ENCODE measurements at places on chromosomes 3 and 15. TPM values are rescaled to one million over a fixed set of nuclear protein-coding genes. Genes with fewer than 3 reads are reported as not detected.

TGM4 gene
- not detected for total RNA-seq

GRCh38 chr3:159773706-159774105 is 214.9 kb upstream of the IL12A start:
- DNase-seq, result no peak

- no peak for DNase-seq
Observed at GRCh38 chr15:53830707-53831386, 71.4 kb upstream of the WDR72 start.

DNA sequence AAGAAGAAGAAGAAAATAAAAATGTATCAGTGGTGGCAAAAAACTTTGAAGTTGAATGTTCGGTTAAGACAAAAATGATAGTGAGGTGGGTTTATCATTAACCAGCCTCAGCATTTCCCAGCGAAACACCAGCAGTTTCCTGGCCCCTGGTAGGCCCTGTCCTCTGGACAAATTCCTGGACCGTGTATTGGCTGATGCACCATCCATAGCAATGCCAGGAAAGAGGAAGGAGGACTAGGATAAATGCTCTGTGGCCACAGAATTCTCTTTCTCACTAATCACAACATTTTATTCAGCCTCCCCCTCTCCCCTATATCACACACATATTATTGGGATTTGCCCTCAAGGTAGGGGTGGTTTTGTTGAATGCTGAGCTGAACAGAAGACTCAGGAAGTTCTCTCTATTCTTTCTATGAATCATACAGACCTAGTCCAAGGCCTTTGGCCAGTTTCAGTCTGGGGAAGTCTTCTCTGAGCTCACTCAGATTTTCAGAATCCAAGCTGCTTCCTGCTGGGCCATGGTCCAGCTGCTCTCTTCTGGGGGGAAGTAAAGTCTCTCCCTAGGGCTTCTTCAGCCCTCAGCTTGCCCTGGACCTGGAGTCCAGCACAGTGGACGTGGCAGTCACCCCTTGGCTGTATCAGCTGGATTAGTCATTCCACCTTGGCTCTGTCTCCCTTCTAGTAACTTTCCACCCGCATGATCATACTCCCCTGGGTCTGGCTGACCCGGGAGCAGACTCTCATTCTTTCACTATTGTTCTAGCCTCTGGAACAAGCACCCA is 27.6 kb downstream of the SLC28A1 start:
- no peak for DNase-seq

DNA sequence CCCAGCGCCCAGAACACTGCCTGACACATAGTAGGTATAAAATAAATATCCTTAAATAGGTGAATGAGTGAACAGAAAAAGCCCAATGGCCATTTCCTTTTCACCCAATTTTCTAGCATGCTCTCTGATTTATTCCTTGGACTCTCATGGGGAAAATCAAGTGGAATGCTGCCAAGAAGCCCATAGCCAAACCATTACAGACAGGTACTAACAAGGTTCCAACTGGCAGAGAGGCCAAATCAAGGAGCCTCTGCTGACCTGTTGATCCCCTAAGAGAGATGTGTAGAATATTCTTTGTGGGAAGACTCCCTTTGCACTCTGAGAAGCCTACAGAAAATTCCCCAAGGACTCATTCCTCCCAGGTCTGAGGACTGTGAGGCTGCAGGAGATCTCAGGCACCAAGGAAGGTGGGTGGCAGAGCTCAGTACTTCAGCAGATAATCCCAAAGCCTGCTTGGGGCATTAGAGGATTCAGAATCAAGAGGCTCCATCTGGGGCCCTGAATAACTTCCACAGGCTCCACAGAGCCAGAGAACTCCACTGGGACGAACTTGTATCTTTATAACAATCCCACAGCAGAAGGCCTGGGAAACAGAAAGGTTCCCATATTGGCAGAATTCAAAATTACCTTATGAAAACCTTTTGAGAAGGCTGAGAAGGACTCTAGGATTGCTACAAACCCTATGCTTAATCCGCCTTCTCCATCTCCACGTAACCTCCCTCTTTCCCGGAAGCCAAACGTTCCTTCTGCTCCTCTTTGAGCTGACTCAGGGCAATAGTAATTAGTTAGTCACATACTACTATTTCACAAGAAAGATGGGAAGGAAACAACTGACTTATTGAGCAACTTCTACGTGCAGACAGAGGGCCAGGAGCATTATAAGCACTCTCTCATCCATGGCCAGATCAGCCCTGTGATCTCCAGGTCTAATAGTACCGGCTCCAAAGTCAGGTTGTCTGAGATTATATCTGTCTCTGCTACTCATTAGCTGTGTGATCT is 34.5 kb downstream of the PRICKLE2 start:
- no peak for DNase-seq

DNA sequence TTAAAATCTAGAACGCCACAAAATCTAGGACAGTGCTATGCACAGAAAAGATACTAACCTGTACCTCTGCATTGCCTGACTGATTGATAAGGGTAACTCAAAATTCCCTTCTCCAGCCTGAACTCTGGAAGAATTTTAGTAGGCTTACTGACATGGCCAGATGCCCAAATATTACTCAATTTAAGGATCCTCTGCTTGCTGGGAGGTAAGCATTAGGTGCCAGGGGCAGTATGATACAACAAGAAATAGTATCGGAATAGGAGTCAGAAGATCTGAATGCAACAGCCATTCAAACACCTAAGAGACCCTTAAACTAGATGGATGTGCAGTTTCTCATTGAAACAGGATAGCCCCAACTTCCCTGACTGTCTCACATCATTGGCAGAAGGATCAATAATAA is 45.4 kb downstream of the CERS3 start:
- no peak for DNase-seq

DNA sequence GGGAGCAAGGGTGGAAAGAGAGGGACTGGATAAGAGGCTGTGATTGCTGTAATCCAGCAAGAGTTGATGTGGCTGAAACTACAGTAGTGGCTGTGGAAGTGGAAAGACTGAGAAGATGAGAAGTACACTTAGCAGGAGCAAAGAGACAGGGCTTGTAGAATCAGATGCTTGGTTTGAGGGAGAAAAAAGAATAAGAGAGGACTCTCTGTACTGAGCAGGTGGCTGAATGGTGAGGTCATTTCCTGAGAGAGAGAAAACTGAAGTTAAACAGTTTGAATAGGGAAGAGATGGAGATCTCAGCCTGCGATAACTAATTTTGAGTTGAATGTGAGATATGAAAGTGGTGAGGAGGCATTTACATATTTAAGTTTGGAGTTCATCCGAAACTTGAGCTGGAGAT is 95.8 kb upstream of the SLC25A36 start:
- no peak for DNase-seq

DNA sequence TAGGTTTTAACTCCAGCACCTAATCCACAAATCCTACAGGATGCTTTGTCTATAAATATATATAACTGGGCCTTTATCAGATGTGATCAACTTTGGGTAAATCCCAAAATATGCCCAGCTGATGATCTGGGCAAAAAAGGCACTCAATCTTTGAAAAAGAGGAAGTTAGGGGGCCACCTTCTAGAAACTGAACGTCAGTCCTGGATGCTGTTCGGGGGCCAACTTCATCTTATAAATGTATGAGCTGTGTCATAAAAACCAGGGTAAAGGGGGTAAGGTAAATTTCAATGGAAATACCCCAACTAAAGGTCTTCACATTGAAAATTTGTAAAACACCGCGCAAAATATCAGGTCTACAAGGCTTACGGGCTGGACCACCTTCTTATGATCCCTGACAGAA is 264.4 kb upstream of the UBE2E2 start:
- DNase-seq, result no peak

DNA sequence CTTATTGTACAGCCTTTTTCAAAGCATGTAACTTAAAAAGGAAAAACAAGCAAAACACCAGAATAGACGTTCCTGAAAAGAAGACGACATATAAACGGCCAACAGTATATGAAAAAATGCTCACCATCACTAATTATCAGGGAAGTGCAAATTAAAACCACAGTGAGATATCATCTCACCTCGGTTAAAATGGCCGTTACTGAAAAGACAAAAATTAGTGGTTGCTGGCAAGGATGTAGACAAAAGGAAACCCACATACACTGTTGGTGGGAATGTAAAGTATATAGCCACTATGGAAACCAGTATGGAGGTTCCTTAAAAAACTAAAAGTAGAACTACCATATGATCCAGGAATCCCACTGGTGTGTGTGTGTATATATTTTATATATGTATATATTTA is 64.5 kb upstream of the MLF1 start:
- DNase-seq, result no peak

GRCh38 chr3:105837947-105838346 is 30.9 kb downstream of the CBLB start:
- DNase-seq, result no peak

- DNase-seq, result no peak
Observed at GRCh38 chr15:36067483-36068274, 511.7 kb upstream of the CDIN1 start.

- no peak for DNase-seq
Observed at GRCh38 chr15:71109905-71110304, 5.4 kb upstream of the THSD4 start.

All from CD8-positive, alpha-beta T cell (primary cell).